ENCODE measurements at places on chromosomes 5 and 9.

DNA sequence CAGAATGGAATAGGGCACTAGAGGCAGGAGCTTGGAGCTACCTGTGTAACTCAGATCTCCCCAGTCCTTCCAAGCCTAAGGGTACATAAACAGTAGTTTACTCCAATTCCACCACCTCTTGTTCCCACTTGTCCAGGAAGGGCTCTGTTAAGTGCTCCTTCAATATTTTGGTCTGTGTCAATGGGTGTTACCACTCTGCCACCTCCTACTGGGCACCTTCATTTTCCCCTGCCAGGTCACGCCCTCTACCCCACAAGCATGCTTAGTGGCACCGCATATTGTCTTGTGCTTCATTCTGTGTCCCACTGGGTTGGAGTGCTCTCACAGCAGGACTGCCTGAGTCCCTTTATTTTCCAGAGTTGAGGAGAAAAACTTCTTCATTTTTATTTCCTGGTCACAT, 459.8 kb downstream of the ARHGEF28 start:
- DNase-seq = no peak

DNA sequence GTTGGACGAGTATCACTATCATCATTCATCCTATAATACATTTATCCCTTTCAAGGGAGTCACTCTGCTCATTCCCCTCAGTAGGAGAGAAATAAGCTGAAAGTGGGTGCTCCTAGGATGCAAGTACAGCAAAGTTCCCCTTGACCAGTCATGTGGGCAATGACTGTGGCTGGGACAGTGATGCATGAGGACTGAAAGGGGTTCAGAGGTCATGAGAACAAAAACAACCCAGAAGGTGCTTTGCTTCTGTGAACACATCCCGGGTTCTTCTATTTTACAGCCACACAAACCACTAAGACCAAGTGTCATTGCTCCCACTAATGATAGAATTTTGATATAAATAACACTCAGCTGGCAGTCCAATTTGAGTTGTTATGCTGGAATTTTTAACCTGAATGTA, 177.8 kb upstream of the ADCY2 start:
- no peak for DNase-seq

DNA sequence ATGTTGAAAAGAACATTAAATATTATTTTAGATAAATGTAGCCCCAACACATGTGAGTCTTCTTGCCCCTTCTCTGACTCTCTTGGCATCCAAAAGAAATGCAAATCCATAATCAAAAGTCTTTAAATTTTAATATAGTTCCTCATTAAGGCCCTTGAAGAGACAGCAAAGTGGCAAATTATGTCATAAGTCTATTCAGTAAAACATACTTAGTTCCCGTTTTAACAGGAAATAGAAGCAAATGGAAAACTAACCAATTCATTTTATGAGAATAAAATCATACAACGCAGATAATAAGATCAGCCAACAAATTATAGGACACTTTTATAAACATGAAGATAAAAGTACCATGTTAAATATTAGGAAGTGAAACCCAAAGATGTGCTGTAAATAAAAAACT, 20.1 kb upstream of the IFNB1 start:
- DNase-seq = no peak

GRCh38 chr5:81708889-81709288, 42.0 kb downstream of the SSBP2 start:
- DNase-seq = no peak

DNA sequence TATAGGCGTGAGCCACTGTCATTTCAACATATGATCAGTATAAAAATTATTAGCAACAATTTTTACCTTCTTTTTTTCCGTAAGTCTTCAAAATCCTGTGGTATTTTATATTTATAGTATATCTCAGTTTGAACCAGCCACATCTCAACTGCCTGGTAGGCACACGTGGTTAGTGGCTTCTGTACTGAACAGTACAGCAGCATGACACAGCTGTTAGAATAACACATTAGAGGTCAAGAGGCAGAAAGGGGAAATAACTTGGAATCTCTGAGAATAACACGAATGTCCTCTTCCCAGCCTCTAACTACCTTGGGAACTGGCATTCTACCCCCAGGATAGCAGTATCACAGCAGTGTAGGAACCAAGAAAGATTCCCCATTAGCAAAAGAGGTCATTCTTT, 108.5 kb upstream of the IQGAP2 start:
- DNase-seq = no peak

DNA sequence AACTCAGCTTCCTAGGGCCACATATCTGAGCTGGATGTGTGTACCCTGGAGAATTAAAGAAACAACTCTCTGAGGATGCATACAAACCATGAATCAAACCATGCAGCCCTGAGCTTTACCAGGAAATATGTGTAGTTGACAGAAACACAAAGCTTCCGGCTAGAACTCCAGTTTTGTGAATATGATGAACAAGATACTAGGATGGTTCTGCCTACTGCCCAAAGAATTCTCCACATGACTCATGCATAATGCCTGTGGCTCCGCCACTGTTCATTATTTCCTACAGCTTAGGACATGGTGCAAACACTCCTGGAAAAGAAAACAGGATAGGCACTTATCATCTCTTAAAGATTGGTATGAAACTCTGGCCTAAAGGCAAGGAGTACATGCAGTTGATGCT, 343.4 kb downstream of the DNAH5 start:
- no peak for DNase-seq

DNA sequence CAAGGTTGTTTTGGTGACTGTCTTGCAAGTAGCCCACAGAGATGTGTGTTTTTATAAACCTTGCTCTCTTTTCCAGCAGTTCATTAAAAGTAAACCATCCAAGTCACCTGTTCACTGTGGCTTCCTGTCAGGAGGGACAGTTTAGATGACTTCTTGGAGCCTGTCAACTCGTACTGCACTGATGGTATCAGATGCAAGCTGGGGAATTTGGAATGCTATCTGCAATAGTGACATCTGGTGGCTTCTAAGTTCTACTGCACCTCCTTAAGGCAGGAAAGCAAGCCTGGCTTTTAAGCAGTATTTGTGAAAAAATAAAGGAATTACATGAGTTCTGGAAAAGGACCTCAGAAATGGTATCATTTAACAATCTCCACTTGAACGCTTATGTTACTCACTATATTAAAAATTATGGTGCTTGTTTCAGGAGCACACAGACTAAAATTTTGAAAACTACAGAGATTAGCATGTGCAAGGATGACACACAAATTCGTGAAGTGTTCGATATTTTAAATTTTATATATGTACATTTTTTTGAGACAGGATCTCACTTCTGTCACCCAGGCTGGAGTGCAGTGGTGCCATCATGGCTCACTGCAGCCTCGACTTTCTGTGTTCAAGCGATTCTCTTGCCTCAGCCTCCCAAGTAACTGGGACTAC, 164.0 kb downstream of the TTC39B start:
- peak; percentile 48 for DNase-seq

GRCh38 chr5:54676481-54677340, 159.2 kb downstream of the SNX18 start:
- DNase-seq = no peak

DNA sequence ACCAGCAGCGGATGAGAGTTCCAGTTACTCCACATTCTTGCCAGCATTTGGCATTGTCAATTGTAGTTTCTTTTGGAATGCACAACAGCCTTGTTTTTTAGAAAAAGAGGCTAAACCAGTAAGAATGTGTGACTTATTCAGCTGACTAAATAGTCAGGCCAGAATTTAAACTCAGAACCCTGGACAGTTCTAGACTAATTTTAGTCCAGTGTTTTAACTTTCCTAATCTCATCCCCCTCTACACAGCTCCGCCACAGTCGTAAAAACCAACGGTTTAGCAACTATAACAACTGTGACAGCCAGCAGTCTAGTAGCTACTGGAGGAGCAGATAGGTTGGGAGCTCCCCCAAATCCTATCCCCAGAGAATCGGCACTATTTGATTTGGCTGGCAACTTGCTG, 103.7 kb downstream of the FOXD1 start:
- no peak for DNase-seq

DNA sequence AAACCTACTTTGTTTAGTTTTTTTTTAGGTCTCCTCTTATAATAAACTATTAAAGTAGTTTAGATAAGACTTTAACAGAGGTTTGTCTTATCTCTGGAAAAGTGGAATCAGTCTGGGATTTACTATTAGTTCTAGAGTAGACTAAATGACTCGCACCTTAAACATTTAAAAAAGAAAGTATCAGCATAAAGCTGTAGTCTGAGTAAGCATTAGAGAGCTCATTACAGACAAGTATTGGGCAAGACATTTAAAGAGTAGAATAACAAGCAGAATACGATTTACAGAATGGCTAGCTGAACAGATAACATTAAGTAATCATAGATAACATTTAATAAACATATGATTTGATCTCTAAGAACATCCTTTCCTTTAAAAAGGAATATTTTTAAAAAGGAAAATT, 226.0 kb upstream of the DMAC1 start:
- DNase-seq = no peak

Measured in LNCaP clone FGC (cell line).